ENCODE measurements at places on chromosomes 2 and 18.

DNA sequence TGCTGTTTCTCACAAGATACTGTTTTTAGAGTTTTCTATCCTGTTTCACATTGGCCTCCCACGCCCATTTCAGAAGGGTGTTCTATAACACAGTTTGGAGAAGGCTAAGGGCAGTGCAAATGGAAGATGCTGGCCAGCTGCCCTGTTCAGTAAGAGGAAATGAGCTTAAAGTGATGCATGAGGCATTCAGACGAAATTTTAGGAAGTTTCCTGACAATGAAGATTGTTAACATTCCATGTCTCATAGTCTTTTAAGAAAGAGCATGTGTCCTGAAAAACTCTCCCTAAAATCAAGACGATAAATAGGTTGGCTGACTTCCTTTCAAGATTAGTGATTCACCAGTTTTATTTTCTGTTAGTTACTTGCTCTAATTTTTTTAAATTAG is 484.2 kb upstream of the NRP2 start:
- no peak for DNase-seq

- no peak for DNase-seq
Observed at GRCh38 chr2:202249521-202250253, 11.3 kb upstream of the SUMO1 start.

DNA sequence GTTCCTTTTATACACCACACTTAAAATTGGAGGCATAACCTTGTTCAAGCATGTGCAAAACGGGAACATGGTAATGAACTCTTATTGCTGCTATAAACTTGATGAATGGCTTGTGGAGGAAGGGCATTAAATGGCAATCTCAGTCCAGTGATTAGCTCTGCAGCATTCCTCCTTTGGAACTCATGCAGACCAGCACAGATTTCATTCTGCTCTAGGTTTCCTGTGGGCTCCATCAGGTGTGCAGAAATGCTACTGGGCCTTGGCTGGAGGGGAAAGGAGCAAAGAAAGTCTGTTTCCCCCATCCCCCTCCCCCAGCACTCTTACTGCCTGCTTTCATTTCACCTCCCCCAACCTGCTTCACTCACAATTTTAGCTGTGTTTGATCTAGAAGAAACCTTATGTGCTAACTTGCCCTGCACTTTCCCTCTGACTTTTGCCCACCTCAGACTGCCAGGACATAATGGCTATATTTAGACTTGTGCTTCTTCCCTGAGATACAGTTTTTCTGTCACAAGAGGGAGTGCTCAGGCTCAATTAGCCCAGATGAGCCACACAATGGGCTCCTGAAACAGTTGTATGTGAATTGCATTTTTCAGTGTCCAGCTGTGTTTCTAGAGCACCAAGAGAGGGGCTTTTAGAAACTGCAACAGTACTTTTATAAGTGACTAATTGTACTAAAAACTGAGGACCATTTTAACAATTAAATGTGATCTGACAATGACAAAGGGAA is 109.8 kb downstream of the FSHR start:
- DNase-seq = no peak

DNA sequence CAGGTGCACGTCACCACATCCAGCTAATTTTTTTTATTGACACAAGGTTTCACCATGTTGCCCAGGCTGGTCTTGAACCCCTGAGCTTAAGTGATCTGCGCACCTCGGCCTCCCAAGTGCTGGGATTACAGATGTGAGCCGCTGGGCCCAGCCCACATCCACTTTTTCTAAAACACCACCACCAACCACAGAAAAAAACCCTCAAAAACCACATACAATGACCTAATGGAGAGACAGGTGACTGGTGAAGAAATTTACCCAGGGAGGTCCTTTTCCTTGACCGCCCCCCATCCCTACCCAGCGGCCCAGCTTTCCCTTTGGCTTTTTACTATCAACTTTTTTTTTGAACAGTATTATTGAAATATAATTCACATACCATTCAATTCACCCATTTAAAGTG is 47.9 kb downstream of the CACNB4 start:
- no peak for DNase-seq

DNA sequence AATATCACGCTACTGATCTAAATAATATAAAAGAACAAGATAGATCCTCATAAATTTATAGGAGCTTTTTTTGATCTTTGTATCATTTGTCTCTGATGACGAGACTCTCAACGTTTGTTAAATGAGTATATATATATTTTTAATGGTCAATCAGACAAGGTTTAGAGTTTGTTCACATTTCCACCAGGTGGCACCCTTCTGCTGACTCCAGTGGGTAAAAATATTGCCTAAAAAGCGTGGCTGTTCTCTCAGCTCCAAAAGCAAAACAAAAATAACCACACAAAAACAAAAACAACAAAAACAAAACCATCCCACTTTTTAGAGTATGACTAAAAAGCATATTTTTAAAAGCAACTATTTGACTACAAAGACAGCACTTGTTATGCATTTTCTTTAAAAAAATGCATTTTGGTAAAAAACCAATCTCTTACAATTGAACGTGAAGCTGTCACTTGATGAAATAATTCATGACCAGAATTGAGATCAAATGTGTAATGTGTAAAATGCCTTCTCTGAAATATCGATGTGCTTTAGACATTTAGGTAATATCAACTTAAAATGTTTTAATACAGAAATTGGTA is 723.2 kb downstream of the DPP10 start:
- no peak for DNase-seq

DNA sequence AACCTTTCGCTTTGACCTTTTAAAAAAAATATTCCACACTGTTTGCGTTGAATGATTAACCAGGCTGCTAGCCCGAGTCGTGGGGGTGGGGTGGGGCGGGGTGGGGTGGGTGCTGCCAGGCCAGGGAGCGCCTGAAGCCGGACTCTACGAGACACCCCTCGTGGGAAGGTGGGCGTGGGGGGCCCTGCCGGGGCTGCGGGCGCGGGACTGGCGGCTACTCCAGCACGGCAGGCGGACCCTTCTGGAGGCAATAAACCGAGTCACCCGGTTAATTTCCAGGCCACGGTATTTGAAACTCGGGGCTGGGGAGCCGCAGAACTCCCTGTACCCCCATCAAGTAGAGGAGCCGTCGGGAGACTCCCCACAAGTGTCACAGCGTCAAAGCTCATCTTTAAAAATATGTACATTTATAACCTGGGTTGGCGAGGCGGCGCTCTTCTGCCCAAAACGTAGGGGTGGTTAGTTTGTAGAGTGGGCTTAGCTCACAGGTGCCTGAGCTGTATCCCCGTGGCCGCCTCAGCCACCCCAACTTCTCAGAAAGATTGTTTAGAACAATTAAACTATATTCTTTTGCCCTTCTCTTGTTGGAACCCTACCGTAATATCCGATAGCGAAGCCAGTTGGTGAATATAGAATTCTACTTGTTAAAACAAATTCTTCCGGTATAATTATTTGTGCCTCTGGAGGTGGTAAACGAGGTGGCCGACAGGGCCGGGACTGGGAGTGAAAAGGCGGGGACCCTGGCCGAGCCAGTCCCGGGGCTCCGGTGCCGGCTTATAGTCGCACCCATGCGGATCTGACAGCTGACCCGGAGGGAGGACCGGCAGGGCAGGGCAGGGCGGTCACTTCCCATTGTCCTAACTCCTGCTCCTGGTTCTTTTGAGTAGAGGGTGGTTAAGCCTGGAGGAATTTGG is 1.4 kb downstream of the B3GNT2 start:
- DNase-seq = no peak

- no peak for DNase-seq
Observed at GRCh38 chr2:216286616-216287231, 85.6 kb downstream of the MARCHF4 start.
